ENCODE measurements at places on chromosomes 4 and X. TPM values are rescaled to one million over a fixed set of nuclear protein-coding genes. Genes with fewer than 3 reads are reported as not detected.

GRCh38 chr4:139872274-139872673, 206.7 kb downstream of the MGST2 start:
- DNase-seq = no peak

DNA sequence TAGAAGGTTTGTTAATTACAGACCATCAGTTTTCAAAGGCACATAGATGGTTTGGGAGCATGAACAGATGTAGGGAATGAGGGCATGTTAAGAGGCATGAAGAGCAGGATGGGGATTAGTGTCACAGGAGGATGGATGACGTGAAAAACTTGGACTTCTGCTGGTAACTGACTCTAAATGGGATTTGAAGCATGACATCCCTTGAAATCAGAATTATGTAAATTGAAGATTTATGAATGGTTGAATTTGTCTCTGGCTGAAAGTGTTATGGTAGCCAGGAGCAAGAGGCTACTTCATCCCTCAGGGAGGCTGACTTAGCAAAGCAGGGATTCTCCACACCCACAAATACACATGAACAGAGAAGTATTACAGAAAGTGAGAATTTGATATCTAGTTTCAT, 454.6 kb downstream of the MAGEB5 start:
- no peak for DNase-seq

The HAUS7 gene
- total RNA-seq = 27.7 TPM

DNA sequence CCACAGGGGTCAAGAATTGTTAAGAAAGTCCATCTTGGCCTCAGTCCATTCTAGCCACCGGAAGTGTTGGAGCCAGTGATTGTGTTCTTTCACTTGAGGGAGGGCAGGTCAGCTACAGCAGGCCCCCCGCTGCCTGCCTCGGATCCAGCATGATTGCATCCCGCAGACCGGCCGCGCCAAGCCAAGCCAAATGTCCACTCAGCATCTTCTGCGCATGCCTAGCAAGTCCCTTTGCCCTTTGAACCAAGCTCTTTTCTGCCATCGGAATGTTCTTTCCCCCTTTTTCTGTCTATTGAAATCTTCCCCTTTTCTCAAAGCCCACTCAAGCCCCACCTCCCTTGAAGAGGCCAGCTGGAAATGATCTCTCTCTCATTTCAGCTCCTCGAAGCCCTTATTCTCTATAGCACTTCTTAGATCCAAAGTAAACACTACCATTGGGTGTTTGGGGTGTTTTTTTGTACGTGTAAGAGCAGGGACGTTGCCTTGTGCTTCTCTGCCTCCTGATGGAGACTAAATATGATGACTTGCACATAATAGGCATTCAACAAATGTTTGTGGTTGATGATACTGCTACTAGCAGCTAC, 147.8 kb upstream of the BCOR start:
- no peak for DNase-seq

DNA sequence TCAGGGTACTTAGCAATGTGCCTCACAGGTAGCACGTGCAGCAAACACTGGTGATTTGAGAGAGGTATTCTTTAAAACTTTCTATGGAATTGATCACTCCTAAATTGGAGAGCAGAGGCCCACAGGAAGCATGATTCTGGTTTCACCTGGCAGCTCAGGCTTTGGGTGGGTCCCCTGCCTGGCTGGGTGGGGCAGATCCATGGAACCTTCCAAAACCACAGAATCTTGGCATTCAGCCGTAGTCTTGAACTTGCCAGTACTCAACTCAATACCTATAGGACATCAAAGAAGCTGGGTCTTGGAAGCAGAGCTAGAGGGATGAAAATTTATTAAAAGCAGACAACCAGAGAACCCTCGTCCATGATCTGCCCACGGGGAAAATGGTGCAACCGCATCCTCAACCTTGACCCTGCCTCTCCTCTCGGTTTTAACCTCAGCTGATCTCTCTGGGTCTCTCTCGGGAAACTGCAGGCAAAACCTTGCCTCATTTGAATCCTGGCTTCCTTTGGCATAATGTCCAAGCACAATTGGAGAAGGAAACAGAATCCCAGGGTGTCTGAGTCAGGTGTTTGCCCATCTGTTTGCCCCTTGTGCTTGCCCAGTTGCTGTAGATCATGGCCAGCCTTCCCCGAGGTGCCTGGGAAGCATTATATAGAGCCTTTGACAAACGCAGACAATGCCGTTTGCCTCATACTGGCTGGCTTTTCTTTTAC, 22.9 kb downstream of the OTOP1 start:
- no peak for DNase-seq

- no peak for DNase-seq
These were observed 4.7 kb upstream of the KLF3 start for GRCh38 chr4:38659346-38659745.

The CYSLTR1 gene
- 2.9 TPM for total RNA-seq

The NXF2 gene
- not detected for total RNA-seq

The MAGEA2 gene
- not detected for total RNA-seq

GRCh38 chrX:3346501-3347259, at the start of gene MXRA5:
MXRA5 (minus strand) TSS chrX:3346652; CDS start chrX:3343833, 2,819 bp downstream.
- no peak for DNase-seq

- DNase-seq = no peak
These were observed 243.9 kb upstream of the WDFY3 start for GRCh38 chr4:85210353-85210752.

The CNOT6L gene
- total RNA-seq = 209 TPM

GRCh38 chr4:134393592-134393991, 192.0 kb upstream of the PABPC4L start:
- no peak for DNase-seq

DNA sequence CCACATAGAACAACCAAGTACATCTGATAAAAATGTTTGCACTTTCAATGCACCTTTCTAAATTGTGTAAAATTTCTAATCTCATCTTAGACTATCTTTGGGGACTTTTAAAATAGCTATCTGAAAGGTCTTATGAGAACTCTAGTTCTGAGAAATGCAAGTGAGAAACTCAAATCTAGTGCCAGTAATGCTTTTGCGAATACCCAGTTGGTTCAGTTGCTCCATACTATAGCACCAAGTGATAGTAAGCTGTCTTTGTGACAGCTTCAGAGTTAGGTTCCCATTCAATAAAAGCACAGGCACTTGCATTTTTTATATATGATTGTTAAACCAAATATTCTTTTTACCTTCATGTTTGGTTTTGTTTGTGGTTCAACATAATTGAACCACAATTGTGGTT, 4.5 kb upstream of the ITM2A start:
- no peak for DNase-seq

The ARAP2 gene
- total RNA-seq = 70.8 TPM

All from activated T-cell treated with anti-CD3 and anti-CD28 coated beads, Interleukin-2, amount 50 U/mL, for 72 hours (primary cell).